ENCODE measurements at places on chromosomes 1 and 21.

DNA sequence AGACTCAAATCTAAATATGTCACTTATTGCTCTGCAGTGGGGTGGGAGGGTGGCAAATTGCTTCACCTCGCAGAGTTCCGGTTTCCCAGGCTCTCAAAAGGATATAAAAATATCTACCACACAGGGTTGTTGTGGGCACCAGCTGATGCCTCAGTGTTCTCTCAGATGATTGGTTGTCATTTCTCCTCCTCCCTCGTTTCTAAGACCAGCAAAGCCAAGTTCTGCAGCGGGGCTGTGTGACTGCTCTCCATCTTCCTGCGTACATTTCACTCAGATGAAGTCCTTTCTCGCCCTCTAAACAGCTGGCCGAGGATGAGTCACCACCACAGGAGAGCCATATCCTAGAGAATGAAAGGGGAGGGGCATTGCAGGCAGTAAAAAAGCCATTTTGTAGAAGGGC is 35.0 kb upstream of the VWA5B1 start:
- no peak for DNase-seq

GRCh38 chr1:30381671-30382365 is 341.6 kb downstream of the MATN1 start:
- DNase-seq: no peak

DNA sequence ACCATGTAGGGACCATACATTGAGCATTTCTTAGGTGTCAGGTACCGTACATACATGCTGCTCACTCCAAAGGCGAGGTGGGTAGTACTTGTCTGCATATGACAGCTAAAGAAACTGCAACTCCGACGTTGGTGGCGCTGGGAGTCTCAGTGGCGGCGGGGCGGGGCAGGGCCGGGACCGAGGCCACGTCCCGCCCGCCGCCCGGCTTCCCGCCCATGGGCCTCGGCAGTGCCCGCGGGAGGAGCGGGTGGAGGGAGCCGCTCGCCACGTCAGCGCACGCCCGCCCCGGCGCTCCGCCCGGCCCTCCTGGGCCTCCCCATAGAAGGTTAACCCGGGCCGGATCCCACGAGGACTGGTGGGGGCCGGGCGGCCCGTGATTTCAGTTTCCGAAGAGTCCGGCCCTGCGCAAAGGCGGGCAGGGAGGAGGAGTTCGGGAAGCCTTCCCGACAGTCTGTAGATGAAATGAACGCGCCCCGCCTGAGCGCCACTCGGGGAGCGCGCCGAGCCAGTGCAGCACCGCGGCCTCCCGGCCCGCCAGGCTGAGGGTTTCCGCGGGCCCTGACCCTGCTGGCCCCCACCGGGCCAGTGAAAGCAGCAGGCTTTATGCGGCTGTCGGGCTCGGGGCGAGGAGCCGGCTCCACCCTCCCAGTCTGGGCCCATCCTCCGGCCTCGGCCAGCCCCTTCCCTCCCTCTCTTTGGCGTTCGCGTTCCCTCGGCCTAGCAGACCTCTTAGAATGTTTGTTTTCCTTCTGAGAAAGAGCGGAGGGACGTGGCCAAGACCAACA is 119.9 kb upstream of the JUN start:
- peak; percentile 57 for DNase-seq

DNA sequence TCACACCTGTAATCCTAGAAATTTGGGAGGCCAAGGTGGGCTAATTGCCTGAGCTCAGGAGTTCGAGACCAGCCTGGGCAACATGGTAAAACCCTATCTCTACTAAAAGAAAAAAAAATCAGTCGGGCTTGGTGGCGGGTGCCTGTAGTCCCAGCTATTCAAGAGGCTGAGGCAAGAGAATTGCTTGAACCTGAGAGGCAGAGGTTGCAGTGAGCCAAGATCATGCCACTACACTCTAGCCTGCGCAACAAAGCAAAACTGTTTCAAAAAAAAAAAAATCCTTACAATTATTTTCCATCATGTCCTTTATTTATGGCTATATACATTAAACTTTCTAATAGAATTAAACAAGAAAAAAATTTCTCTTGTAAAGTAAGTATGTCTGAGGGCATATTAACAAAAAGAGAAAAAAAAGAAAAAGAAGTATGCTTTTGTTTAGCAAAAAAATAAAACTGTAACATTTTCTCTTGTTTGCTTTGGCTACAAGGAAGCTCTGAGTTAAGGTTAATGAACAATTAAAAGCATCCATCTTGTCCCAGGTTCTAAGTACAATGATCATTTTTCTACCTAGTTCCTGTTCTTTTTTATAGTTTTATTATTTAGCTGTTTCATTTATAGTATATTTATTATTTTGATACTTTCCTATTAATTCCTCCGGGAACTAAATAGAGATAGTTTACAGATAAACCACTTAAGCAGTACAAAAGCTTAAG is 18.1 kb downstream of the TMEM50B start:
- DNase-seq: no peak

DNA sequence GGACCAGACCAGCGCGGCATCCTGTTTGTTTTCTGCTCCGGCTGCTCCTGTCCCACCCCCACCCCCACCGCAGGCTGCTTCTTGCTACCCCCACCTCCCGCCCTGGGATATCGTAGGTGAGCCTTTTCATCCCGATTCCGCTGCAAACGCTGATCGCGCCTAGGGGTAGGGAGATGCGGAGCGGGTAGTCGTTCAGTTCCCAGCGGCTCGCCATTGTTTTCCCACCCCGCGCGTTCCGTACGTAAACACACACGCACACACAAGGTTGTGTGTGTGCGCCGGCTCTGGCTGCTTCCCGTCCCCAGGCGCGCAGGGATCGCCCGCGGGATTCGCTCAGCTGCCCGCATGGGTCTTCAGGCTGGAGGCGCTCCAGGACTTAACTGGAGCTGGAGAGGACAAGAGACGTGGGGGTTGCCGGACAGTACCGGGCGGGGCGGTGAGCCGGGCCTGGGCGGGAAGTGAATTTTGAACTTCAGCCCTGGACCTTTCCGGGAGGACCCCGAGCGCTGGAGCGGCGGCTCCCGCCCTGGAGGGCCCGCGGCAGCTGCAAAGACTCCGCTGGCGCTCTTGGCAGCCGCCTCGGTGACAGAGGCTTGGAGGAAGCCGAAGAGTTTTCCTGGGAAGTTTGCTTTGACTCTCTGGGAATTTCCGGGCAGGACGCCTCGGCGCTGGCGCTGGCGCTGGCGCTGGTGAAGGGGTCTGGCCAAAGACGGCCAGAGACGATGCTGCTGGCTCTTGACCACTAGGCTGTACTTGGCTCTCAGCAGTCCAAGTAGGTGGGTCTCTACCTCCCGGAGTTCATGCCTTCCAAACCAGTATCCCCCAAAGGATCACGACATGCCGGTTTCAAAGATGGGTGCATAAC is 1.6 kb downstream of the SOX13 start:
- no peak for DNase-seq

GRCh38 chr21:39105341-39105765 is 77.9 kb downstream of the PSMG1 start:
- no peak for DNase-seq

- no peak for DNase-seq
Measured at GRCh38 chr1:154749078-154749760, 120.9 kb downstream of the KCNN3 start.

GRCh38 chr1:151871284-151872030 is 17.9 kb upstream of the THEM5 start:
- DNase-seq: no peak

DNA sequence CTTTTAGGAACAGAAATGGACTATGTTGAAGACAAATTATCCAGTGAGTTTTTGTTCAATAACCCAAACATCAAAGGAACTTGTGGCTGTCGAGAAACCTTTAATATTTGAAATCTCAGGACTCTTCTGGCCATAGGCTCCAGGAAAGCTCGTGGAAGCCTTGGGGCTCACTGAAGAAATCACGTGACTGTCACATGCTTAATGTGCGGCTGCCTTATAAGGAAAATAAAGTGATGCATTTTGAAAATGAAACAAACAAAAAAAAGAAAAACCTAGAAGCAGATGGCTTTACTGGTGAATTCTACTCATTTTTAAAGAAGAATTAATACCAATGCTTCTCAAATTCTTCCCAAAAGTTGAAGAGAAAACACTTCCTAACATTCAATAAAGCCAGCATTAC is 228.4 kb upstream of the RAB4A start:
- no peak for DNase-seq

DNA sequence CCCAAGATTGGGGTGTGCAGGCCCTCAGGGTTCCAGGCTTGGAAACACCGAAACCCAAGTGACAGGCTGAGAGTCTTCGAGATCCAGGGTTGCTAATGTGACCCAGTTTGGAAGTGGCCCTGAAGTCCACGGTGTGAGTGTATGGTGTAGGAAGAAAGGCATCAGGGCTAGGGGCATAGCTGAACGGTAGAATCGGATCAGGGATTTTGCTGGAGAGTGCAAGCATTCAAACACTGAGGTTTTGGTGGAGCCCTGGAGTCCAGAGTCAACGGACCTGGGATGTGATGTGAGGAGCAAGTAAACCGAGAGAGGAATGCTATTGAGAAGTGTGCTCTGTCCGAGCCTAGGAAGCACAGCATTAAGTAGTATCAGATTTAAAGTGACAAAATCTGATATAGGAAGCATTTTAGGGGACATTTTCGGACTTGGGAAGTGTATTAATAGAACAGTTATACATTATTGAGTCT is 958 bp downstream of the NFYC start:
- DNase-seq: no peak

- no peak for DNase-seq
Measured at GRCh38 chr1:67201891-67202290, 35.6 kb downstream of the IL23R start.

DNA sequence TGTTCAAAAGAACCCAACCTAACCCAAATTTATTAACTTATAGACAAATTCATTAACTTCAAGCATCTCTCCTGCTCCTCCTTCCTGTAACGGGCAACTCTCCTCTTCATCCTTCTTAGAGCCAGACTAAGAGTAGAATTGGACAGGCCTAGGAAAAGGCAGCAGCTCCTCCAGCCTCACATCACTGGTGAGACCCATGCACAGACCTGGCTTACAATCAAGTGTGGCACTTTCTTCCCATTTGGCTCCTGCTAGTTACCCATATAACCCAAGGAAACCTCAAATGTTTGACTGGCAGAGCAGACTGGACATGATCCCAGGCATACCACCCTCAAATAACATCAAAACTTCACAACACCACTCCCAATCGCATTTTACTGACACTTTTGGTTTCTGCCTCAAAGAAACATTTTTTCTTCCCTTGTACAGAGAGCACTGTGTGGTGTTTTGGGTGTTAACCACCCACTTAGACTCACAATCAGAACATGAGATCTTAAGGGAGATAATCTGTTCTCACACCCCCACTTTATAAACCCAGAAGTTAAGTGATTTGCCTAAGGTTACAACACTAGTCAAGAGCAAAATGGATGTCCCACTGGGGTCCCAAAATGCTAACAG is 101.4 kb downstream of the SIPA1L2 start:
- DNase-seq: no peak

- no peak for DNase-seq
Measured at GRCh38 chr1:246836209-246836966, 95.4 kb downstream of the AHCTF1 start.

DNA sequence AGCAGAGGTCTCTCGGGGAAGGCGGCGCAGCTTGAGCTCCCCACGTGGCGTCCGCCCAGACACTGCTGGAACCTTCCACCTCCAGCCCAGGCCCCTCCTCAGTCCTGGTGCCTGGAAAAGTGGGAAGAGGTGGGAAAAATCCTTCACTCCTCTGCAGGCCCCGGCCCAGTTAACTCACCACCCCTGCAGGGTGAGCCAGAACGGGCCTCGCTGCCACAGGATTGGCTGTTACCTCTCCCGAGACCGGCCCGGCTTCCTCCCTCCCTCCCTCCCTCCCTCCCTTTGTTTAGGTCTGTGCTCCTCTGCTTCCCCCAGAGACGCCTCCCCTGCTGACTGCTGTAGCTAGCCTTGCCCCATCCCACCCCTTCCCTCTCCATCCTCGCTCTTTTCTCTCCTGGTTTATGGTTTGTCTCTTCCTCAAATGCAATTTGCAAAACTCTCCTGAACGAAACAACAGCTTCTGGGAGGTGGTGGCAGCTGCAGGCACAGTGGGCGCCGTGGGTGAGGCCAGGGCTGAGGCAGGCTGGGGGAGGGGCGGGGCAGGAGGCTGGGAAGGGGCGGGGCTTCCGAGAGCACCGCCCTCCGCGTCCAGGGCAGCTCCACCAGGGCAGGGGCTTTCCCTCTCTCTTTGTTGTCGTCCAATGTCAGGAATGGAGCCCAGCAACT is 6.5 kb downstream of the CAPN9 start:
- peak; percentile 12 for DNase-seq

DNA sequence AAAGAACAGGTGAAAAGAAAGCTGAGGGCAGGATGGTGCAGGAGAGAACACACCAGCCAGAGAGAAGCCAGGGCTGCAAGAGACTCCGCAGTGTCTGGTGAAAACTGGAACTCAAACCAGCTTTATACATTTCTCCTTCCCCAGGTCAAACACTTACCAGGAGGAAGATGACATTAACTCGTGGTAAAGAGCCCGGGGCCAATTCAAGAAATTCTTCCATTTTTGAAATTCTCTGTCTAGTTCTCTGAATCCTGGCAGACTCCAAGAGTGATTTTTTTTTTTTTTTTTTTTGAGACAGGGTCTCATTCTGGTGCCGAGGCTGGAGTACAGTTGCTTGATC is 25.8 kb upstream of the SIPA1L2 start:
- DNase-seq: no peak

DNA sequence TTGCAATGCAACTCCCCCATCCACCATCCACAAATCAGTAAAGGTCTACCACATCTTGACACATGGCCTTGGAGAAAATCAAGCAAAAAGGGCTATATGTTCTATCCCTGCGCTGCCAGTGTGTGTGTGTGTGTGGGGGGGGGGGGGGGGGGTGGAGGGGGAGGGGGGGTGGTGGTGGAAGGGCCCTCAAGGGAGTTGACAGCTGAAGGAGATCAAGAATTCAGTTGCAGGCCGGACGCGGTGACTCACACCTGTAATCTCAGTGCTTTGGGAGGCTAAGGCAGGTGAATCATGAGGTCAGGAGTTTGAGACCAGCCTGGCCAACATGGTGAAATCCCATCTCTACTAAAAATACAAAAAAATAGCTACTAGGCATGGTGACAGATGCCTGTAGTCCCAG is 37.6 kb upstream of the CLIC4 start:
- no peak for DNase-seq

DNA sequence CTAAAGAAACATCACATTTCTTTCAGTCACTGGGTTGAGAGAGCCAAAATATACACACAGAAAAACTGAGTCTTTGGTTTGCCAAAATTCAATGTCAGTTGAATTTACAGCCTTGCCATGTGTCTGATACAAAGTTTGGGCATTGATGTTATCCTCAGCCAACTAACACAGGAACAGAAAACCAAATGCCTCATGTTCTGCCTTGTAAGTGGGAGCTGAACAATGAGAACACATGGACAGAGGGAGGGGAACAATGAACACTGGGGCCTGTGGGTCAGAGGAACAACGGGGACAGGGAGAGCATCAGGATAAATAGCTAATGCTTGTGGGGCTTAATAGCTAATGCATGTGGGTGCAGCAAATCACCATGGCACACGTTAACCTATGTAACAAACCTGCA is 39.6 kb upstream of the C21orf91 start:
- no peak for DNase-seq
